Skin of body (tissue), 3 donors: ENCODE measurements at places on chromosomes 4 and X.

GRCh38 chr4:27357283-27357682, 496.6 kb downstream of the STIM2 start:
- no peak for DNase-seq

- DNase-seq, result no peak
Measured at GRCh38 chr4:141713185-141713584, 76.8 kb downstream of the IL15 start.

DNA sequence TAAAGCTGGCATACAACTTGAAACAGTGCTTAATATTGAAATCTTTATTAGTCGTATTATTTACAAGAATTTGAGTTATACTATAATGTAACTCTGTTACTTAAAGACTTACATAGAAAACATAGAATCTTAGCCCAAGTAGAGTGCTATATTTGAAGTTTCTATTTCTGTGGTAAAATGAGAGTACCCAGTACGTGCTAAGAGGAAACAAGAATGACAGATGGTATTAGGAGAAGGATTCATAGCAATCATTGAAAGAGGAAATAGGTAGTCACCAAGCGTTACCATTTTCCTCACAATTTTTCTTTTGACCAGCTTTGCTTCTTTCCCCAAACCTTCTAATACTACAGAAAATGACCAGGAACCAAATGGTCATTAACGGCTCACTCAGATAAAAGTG, 412.1 kb upstream of the GRIA3 start:
- DNase-seq, result no peak

DNA sequence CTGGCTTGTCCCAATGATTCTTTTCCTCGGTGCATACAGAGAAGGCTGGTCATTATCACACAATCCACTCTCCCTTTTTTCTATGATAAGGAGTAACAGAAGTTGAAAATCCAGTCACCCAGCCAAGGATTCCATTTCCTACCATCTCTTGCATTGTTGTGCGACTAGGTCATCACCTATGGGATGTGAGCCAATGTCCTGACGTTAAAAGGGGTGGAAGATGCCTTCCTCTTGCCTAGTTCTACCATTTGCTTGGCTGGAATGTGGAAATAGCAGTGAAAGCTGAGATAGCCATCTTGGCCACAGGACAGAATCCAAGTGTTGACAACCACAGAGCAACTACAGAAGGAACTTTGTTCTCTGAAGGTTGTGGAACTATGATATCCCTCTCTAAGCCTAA, 132.2 kb upstream of the KIT start:
- DNase-seq, result no peak

- no peak for DNase-seq
Measured at GRCh38 chr4:182111586-182111985, 131.6 kb upstream of the TENM3 start.

DNA sequence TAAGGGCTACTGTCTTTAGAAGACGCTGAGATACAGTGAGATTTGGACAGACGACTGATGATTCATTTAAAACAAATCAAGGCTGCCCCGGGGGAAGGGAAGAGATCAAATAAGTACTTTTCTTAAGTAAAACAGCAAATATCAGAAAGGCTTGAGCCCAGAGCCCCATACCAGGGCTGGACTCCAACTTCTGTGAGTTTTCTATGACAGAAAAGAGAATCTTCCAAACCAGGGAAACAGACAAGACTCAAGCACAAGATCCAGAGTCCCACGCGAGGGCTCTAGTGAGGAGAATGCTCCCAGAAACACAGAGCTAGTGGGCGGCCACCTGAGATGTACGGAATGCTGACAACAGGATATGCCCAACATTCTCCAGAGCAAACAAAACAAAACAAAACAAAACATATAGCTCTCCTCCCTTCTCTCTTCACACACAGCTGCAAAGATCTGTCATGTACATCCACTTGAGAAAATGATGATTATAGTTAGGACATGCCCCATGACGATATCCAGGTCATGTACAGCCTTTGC, 13.1 kb downstream of the ACSL1 start:
- no peak for DNase-seq

- peak; percentile 10 for DNase-seq
Measured at GRCh38 chr4:3304831-3305609, 12.2 kb downstream of the RGS12 start.

DNA sequence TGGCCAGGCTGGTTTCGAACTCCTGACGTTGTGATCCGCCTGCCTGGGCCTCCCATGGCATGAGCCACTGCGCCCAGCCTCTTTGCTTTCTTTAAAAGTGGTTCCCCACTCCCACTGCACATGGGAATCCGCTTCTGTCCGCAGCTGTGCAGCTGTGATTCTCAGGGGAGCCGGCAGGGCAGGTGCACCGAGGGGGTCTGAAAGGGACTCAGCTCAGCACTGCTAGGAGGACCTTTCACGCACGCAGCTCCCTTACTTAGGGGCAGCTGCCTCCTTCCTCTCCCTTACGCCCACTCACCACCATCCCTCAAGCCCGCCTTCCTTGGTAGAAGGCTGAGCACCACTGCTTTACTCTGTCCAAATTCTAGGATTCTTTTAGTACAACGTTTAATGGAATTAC, 40.4 kb upstream of the CYP4V2 start:
- DNase-seq, result no peak
